ENCODE measurements at places on chromosomes 12 and 14.

DNA sequence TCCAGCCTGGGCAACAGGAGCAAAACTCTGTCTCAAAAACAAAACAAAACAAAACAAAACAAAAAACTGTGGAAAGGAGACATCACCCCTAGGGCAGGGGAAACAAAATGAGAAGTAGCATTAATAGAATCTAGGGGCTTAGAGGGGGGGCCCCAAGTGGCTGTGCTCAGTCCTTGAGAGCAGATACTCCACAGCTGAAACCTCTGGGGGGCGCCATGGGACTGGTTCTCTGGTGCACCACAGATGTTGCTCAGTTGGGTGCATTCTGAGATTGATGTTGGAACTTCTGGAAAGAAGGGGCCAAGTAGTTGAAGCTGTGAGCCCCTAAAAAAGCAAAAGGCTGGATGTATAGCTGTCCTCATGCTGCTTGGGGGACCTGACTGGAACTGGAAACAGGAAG lies 11.8 kb upstream of the SYNE2 start:
- peak; percentile 47 for DNase-seq

DNA sequence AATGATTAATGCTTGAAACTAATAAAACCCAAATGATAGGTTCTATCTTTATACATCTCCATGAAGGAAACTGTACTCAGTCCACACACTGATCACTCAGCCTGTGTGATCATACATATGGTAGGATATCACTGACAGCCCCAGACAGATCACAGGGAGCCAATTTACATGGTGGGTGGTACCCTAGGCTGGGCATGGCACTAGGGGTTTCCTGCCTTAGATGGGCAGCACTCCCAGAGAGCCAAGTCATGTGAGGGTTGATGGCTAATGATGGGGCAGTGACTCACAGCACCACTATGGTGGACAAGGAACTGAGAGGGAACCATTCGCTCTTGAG lies 89.6 kb upstream of the PTPRR start:
- no peak for DNase-seq

DNA sequence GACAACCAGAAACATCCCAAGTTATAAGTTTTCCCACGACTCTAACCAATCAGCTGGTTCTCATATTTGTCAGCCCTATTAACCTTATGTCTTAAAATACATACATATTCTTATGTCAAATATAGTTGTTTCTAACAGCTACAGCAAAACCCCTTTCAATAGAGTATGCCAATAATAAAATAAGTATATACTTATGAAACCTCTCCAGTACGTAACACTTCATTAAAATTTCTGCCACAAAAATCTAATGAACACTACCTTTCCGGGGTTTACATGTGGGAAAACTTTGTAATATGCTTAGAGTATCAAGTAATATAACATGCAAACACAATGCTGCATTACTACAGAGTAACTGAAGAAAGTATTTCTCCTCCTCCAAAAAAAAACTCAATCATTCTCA lies 1.8 kb downstream of the LRP6 start:
- DNase-seq, result no peak

GRCh38 chr14:87989956-87990299 lies 3.1 kb downstream of the GALC start:
- DNase-seq, result no peak

- no peak for DNase-seq
Observed at GRCh38 chr12:4228122-4228580, 45.4 kb upstream of the CCND2 start.

Data from activated CD8-positive, alpha-beta memory T cell treated with anti-CD3 and anti-CD28 coated beads for 4 hours (primary cell).